ENCODE measurements at places on chromosomes 1 and 21. TPM values are rescaled to one million over a fixed set of nuclear protein-coding genes. Genes with fewer than 3 reads are reported as not detected.
A peak's percentile ranks its signal among the peaks of the same experiment; 100 is the strongest.

- H3K4me1 ChIP-seq: no peaks in the 10 kb centered on the region
- no peak overlapping the region for H3K27ac ChIP-seq
- no peaks in the 10 kb centered on the region for H3K27me3 ChIP-seq
Measured at GRCh38 chr1:5572794-5573193, 419.4 kb downstream of the NPHP4 start.

DNA sequence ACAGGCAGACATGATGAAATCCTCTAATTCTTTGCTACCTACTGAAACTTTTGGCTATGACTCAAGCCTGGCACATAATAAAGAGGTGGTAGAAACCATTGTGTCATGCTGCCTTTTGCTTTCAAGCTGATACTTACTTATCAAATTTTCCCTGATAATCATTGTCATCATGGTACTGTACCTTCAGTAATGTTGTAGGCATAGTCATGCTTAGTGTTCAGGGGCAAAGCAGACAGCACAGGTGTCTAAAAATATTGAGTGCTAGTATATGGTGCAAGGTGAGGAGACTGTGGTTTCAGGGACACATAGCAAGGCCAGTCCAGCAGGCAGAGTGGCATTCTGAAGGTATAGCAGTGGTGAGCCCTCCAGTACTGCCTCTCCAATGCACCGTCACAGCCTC, 226.9 kb upstream of the DEPDC1 start:
- H3K36me3 ChIP-seq: no peaks in the 10 kb centered on the region
- no peak overlapping the region for H3K27ac ChIP-seq
- no peaks in the 10 kb centered on the region for H3K4me1 ChIP-seq
- no peak for DNase-seq
- H3K27me3 ChIP-seq: no peaks in the 10 kb centered on the region

- H3K4me1 ChIP-seq: peaks cover 10% of the 10 kb centered on the region
- DNase-seq: no peak
- H3K27ac ChIP-seq: peak overlapping the region; percentile 37
Measured at GRCh38 chr1:156076609-156077429, 5.4 kb downstream of the MEX3A start.

DNA sequence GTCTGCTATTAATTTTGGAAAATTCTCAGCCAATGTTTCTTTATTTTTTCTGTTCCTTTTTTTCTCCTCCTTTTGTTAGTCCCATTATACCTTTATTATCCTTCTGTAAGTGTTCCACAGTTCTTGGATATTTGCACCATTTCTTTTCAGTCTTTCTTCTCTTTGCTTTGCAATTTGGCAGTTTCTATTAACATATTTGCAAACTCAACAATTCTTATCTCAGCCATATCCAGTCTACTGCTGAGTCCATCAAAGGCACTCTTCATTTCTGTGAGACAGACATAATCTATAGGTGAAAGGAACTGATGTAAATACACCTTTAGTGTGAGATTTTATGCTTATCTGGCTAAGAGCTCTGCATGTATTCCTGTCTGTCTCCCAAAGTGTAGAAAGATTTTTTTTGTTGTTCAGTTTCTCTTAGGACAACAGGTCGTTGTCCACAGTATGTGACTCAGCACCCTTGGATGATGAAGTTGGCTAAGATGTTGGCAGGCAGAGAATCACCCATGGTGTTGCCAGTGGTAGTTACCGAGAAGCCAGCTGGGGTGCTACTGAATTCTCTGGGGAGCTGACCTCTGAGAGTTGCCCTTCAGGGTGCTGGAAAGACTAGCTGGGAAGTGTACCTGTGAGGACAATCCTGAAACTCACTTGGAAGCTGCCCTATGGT, 38.4 kb downstream of the LEPR start:
- no peak for DNase-seq
- H3K27ac ChIP-seq: no peak overlapping the region
- H3K4me3 ChIP-seq: no peak overlapping the region
- no peaks in the 10 kb centered on the region for H3K36me3 ChIP-seq
- H3K4me1 ChIP-seq: no peaks in the 10 kb centered on the region
- H3K27me3 ChIP-seq: no peaks in the 10 kb centered on the region

GRCh38 chr21:29763674-29764073, 176.1 kb downstream of the GRIK1 start:
- DNase-seq: no peak
- no peaks in the 10 kb centered on the region for H3K4me1 ChIP-seq
- H3K36me3 ChIP-seq: no peaks in the 10 kb centered on the region
- no peaks in the 10 kb centered on the region for H3K27me3 ChIP-seq
- H3K27ac ChIP-seq: no peak overlapping the region

DNA sequence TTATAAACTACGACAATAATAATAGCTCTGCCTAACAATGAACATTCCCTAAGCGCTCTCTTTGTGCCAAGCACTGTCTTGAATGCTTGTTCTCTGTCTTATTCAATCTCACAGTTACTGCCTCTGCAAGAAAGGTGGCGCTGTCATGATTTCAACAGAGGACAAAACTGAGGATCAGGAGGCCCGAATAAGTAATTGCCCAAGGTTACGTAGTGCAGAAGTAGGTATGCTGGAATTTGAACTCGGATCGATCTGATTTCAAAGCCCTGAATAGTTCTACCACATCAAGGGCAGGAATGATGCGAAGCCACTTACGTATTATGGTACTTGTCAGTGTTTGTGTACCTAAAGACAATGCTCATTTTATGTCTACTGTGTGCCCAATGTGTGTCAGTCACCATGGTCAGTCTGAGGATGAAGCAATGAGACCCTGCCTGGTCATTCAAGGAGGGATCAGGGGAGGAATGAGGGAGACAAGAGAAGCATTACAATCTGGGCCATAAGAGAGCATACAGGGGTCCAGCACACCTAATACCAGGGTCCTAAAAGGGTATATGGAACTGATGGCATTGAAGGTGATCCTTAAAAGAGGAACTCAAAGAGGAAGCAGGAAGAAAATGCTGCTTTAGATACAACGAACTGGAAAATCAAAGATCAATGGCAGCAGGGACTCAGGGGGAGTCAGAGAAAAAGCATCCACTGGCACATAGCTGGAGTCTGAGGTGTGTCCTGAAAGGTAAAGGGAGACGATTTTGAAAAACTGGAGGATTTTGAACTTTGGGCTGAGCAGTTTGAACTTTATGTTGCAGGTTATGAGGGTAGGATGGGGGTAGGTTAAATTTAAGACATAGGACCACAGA, 389.2 kb downstream of the PLPP3 start:
- H3K36me3 ChIP-seq: no peaks in the 10 kb centered on the region
- H3K4me3 ChIP-seq: no peak overlapping the region
- no peaks in the 10 kb centered on the region for H3K4me1 ChIP-seq
- no peak overlapping the region for H3K27ac ChIP-seq
- DNase-seq: no peak
- no peaks in the 10 kb centered on the region for H3K27me3 ChIP-seq

DNA sequence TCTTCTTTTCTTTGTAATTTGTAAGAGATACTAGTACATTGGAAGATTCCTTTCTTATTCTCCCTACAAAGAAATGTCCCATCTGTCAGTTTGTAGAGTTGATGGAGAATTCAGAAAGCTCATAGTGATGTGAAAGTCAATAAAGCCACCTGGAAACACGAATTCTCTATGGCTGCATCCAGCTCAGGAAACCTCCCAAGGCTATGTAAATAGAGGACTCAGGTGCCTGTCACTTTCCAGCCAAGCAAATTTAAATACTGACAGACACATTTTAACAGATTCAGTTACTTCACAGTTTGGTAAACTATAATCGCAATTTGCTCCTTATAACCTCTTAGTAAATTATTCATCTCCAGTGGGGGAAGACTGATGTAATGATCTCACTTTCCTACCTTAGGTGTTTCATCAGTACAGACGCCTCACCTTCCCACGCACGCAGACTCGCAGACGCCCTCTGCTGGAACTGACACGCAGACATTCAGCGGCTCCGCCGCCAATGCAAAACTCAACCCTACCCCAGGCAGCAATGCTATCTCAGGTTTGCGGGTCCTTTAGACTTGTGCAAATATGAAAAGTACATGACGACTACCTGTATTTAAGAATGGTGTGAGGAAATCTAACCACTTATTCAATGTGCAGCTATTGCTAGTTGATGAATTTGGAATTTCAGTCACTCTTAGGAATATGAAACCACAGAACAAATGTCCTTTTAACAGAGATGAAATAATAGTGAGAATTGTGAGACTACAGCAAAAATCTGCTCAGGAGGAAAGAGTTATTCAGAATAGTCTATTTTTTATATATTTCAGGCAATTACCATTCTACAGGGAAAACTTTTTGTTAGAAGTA, 60.6 kb downstream of the PTPRC start:
- H3K27ac ChIP-seq: no peak overlapping the region
- peaks cover 3% of the 10 kb centered on the region for H3K4me1 ChIP-seq
- no peaks in the 10 kb centered on the region for H3K27me3 ChIP-seq
- DNase-seq: no peak

GRCh38 chr1:151924691-151925587, 15.6 kb upstream of the THEM4 start:
- no peaks in the 10 kb centered on the region for H3K27me3 ChIP-seq
- no peaks in the 10 kb centered on the region for H3K36me3 ChIP-seq
- H3K4me3 ChIP-seq: no peak overlapping the region
- DNase-seq: peak; percentile 40
- peak overlapping the region; percentile 71 for H3K27ac ChIP-seq

- H3K27ac ChIP-seq: no peak overlapping the region
- H3K4me1 ChIP-seq: peaks cover 12% of the 10 kb centered on the region
- DNase-seq: peak; percentile 31
- no peaks in the 10 kb centered on the region for H3K27me3 ChIP-seq
Measured at GRCh38 chr1:167805041-167805556, 83.3 kb downstream of the MPZL1 start.

- H3K4me3 ChIP-seq: no peak overlapping the region
- DNase-seq: no peak
- H3K4me1 ChIP-seq: no peaks in the 10 kb centered on the region
- H3K27me3 ChIP-seq: no peaks in the 10 kb centered on the region
- H3K36me3 ChIP-seq: no peaks in the 10 kb centered on the region
- H3K27ac ChIP-seq: no peak overlapping the region
Measured at GRCh38 chr1:63821091-63822005, 47.5 kb downstream of the ROR1 start.

GRCh38 chr1:68377098-68377497, 72.7 kb downstream of the RPE65 start:
- no peak overlapping the region for H3K27ac ChIP-seq
- H3K27me3 ChIP-seq: no peaks in the 10 kb centered on the region
- DNase-seq: no peak
- no peaks in the 10 kb centered on the region for H3K36me3 ChIP-seq
- H3K4me1 ChIP-seq: no peaks in the 10 kb centered on the region

DNA sequence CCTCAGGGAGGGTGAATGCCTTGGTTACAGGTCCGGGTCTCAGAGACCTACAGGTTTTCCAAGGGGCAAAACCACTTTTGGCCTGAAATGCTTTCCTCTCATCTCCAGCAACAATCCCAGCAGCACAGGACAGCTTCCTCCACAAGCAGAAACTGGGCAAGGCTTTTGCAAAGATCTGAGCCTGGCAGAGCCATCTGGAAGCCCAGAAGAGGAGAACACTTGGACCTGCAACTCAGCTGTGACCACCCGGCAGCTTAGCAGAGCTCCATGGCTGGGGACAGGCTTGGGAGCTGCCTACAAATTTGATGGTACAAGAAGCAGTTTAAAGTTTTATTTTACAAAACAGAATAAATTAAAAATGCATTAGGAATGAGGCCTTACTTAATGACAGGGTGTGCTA, 90.0 kb upstream of the KCND3 start:
- no peak overlapping the region for H3K27ac ChIP-seq
- no peak for DNase-seq
- no peaks in the 10 kb centered on the region for H3K36me3 ChIP-seq
- no peaks in the 10 kb centered on the region for H3K27me3 ChIP-seq

- H3K4me3 ChIP-seq: no peak overlapping the region
- no peaks in the 10 kb centered on the region for H3K36me3 ChIP-seq
- peaks cover 7% of the 10 kb centered on the region for H3K4me1 ChIP-seq
Measured at GRCh38 chr1:175154629-175155472, 37.7 kb downstream of the KIAA0040 start.

DNA sequence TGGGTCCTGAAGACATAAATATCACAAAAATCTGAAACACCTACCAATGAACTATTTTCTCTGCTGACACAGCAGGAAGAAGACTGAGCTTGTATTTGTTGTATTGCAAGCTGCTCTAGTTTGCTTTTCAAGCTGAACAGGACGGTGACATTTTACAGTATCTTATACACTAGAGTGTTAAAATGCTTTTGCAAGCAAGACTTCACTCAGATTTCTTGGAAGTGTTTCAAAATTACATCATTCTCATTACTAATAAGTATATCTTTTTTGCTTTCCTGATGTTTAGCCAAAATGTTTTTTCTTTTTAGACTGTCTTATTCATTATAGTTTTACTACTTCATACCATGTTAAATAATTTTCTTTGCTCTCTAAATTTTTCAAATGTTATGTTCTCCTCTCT, 427.1 kb upstream of the CXADR start:
- H3K27ac ChIP-seq: no peak overlapping the region
- H3K4me1 ChIP-seq: no peaks in the 10 kb centered on the region
- no peak for DNase-seq
- no peak overlapping the region for H3K4me3 ChIP-seq

DNA sequence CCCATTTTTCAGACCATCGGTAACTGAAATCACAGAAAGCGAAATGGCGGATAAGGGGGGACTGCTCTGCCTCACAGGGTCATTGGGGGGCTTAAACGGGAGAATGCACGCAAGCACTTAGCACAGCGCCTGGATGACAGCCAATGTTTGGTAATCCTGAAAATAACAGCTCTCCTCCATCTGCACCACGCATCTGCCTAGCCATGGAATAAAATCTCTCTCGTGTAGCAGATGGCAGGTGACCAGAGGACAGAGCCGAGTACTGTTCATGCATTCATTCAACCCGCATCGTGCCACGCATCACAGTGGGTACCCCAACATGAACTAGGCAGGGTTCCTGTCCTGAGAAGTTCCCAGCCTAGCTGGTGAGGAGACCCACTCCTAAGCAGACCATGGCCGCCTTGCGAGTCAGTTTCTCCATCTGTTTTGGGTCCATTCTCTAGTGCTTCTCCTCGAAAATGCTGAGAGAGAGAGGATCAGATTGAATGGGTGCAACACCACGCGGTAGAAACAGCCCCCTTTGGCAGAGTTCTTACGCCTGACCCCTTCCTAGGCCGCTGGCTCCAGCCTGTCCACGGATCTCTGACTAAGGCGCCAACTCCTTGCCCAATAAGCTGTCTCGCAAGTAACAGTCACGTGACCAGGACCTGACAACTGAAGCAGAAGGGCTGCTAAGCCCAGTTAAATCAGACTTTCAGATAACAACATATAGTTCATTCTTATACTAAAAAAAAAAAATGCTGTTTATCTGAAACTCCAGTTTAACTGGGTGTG, 7.3 kb downstream of the SLC1A7 start:
- no peaks in the 10 kb centered on the region for H3K4me1 ChIP-seq
- H3K36me3 ChIP-seq: no peaks in the 10 kb centered on the region
- H3K27ac ChIP-seq: no peak overlapping the region
- no peak for DNase-seq

NKAIN1 gene
- total RNA-seq: not detected

CLCA2 gene
- not detected for total RNA-seq

L1TD1 gene
- total RNA-seq: 0.31 TPM

GBP6 gene
- total RNA-seq: not detected

KIF17 gene
- total RNA-seq: 0.45 TPM

LCE1B gene
- total RNA-seq: 0.74 TPM

VTCN1 gene
- not detected for total RNA-seq

TEX38 gene
- total RNA-seq: not detected

AQP10 gene
- total RNA-seq: not detected

TIE1 gene
- 3.9 TPM for total RNA-seq

GNG12 gene
- total RNA-seq: 0.43 TPM

SPRR1B gene
- total RNA-seq: not detected

S100A2 gene
- total RNA-seq: 0.69 TPM

All from GM12878 (cell line).